ENCODE measurements at places on chromosomes 12 and 14.

- no peak for DNase-seq
These were observed 195.9 kb upstream of the PLEKHG7 start for GRCh38 chr12:92506891-92507290.

GRCh38 chr14:37034410-37035285, 137.8 kb downstream of the SLC25A21 start:
- DNase-seq: peak; percentile 41

GRCh38 chr14:63759456-63759855, 31.6 kb upstream of the SGPP1 start:
- no peak for DNase-seq

DNA sequence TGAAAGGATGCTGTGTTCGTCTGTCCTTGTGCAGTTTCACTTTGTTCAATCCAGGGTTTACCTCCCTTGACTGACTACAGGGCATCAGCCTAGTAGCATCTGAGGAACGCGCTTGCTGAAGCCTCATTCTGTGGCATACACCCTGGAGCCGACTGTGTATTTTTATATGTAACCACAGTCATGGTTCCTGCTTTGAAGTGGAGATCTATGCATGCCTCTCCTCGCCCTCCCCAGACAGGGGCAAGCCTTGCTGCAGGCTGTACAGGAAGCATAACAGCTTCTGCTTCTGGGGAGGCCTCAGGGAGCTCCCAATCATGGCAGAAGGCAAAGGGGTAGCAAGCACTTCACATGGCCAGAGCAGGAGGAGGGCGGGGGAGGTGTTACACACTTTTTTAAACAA, 262.1 kb downstream of the BCL11B start:
- no peak for DNase-seq

DNA sequence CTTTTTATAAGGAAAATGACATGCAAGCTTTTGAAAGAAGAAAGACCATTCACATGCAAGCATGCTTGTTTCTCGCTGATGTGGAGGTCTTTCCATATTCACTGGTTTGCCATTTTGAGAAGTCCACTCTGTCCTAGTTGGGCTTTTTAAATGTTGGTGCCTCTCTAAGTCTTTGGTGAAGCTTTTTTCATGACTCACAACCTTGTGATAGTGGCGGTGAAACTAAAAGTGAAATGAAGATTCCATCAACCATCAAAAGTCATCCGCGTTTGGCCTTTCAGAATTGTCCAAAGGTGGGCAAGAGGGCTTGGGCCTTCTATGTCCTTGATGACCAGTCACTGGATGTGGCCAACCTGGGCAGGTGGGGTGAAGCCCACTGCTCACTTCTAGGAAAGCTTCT, 4.3 kb downstream of the LRRC74A start:
- DNase-seq: no peak

- no peak for DNase-seq
These were observed 25.1 kb downstream of the KCNC2 start for GRCh38 chr12:75184516-75184915.

All from femur (tissue), 1 donor.